ENCODE measurements at places on chromosomes 6 and 20.

DNA sequence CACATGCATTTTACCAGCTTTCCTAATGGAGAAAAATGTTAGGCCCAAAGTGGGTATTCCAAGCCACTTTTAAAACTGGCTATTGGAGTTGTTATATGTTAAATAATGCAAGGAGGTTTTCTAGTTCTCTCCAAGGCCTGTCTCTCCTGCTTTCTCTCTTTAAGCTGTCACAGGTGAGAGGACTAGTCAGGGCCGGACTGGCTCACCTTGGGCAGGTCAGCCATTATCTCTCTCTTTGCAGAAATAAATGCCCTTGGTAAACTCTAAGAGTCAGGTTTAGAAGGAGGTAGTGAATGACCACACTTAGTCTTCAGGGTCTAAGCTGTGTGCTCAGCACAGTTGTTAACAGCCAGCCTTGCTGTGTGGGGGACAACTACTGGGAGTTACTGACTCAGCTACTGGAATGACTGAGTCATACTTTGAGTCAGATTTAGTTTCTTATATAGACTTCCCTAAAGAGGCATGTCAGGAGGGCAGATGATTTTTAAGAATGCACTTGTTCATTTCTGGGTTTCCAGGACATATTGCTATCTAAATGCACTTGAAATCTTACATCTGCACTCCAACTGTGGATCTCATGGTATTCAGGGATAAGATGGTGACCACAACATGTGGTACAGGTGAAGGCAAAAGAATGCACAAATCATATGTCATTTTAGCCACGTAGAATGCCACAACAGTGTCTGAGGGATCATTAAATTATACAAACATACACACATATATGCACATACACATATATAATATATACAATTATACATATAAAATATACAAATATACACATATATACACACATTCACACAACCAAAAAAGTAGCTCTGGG, 719.4 kb downstream of the EPM2A start:
- DNase-seq, result no peak

DNA sequence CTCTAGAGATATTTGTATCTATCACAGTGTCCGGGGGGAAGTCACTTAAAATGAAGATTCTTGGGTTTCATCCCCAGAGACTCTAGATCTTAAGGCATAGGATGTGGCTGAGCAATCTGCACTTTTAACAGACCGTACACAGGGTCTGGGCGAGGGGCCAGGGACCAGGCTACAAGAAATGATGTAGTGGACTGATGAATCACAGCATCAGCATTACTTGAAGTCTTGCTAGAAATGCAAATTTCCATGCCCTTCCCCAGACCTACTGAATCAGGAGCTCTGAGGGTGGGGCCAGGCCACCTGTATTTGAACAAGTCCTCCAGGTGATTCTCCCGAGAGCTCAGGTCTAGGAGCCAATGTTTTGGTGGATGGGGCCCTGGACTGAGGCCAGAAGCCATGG, 168.4 kb downstream of the DOK5 start:
- DNase-seq, result no peak

GRCh38 chr6:7004581-7005297, 103.0 kb upstream of the RREB1 start:
- no peak for DNase-seq

DNA sequence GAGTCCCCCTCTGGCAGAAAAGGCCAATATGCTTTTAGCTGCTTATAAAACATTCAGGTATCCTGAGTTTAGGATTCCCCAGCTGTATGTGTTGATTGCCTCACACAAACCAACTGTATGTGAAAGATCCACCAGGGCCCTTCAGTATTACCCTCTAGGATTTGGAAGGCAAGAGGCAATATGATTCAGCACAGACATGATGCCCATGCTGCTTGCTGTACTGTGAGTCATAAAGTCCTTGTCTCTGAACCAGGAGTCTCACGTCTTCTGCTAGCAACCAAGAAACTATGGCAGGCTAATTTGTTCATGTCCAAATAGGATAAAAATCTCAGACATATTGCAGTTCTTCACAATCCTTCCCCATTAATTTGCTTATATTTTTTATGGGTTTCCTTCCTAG, 789.2 kb upstream of the SLC35B3 start:
- no peak for DNase-seq

- no peak for DNase-seq
These were observed 39.3 kb upstream of the OSTM1 start for GRCh38 chr6:108113557-108114519.

DNA sequence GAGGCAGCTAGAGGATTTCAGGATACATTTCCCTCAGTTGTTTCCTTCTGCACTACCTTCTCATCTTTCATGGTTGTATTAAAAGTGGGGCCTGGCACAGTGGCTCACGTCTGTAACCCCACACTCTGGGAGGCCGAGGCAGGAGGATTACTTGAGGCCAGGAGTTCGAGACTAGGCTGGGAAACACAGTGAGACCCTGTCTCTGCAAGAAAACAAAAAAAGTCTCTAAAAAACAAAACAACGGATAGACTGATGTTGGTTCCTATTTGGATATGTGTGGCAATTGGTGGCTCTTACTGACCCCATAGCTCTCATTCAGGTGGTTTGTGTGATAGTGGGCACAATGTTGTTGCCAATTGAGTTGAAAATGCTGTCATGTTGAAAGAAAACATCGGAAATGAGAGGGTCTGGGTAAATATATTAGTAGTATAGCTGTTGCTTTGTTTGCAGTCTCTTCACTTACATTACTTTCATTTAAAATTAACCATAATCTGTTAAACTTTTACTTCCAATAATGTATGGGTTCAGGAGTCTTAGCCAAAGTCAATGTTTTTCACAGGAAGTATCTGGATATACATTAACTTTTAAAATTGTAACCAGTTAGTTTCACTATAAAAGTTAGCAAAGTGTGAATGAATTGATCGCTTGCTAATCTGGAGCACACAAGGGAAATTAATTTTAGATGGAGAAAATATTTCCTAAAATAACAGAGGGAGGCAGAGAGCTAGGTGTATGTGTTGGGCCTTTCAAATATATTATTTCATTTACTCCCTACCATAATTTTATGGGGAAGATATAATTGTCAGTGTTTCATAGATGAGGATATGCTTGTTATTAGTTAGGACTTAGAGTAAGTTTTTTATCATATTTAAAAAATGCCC, 31.1 kb downstream of the UTRN start:
- no peak for DNase-seq

DNA sequence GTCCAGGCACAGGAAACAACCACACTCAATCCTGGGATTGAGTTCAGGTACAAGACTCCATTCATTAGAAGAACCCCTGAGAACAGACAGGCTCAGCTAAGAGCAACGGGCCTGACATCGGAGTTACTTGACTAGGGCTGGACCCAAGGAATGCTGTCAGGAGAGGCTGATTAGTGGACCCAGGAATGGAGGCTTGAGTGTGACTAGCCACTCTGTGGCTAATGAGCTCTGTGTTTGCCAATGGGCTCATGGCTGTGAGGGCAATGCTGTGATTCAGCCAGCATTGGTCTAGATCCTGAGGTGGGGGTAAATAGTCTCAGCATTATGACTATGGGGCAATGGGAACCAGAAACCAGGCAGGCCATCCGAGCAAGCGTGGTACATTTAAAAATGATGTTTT, 71.8 kb downstream of the RIOK1 start:
- DNase-seq, result no peak
